ENCODE measurements at places on chromosomes 6 and 20.

DNA sequence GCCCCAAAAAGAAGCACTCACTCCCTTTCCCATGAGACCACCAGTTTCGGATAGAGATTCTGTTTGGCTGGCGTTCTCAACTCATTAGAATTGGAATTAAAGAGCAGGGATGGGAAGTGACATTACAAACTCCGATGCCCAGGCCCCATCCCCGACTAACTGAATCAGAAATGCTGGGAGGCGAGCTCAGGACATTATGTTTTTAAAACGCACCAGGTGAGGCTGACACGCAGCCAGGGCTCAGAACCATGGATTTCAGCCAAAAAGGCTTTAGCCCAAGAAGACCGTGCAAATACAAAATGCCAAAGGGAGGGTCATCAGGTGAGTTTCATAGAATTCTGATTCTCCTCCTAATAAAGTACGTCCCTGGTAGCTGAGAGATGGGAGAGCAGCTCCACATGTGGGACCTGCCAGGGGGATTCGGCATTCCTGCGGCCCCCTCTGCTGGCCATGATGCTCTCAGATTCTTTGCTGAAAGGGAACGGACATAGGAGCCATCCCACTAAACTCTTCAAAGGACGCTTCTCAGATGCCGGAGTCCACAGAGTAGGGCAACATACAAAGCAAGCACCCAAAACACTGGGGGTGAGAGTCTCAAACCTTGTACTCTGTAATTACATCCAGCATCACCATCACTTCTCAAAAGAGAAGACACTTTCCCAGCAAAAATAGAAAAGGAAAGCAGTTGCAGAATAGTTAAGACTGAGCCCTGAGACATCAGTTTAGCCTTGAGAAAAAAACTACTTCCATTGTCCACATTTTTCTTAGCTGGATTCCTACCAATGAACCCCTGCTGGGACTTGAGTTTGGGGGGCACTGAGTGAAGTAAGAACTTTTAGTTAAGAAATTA is 205.2 kb downstream of the BMP7 start:
- DNase-seq: no peak

DNA sequence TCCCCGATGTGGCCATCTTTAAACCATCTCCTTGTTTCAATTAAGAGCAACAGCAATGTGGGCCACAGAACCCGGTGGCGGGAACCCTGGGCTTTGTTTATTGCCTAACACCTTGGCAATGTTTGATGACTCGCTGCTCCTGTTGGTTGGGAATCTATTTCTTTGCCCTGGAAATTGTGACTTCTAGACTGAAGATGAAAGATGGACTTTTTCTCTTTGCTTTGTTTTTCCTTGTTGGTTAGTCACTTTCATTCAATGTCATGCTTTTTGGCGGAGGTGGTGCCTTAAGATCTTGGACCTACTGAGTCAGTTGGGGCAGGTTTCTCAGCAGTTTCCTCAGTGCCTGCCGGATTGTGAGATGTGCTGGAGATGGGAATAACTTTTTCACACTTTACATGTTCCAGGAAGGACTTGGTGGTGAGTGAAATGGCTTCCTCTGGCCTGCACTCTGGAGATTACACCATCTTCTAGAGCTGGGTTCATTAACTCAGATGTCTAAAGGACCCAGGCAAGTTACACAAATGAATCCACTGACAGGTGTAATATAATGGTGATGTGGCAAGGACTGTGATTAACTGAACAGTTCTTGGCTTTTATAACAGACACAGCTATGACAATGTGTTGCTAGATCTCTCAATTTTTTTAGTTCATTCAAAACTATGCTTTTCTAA is 56.3 kb downstream of the TSHZ2 start:
- no peak for DNase-seq

DNA sequence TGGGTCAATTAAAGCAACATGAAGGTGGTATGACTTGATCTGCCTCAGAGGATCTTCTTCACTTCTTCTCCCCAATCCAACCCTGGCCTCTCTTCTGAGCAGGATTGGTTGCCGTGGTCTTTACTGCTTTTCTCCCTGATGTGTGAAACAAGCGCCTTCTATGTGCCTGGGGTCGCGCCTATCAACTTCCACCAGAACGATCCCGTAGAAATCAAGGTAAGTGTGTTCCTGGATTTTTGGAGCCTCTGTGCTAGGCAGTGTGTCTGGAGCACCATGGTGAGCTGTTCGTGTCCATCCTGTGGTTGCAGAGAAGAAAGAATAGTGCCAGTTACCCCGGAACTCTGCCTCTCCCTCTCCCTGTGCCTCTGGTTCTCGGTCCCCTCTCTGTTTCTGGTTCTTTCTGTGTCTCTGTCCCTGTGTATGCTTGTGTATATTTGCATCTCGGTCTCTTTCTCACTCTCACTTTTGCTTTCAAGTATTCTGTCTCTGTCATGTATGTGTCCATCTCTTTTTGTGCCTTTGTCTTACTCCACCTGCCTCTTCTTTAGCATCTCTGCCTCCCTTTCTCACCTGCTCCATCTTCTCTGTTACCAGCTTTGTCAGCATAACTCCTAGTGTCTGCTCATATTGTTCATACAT is 23.5 kb downstream of the TM9SF4 start:
- no peak for DNase-seq

GRCh38 chr6:157223021-157223430 is 100.3 kb downstream of the TMEM242 start:
- DNase-seq: no peak

GRCh38 chr6:22596011-22596410 is 26.6 kb downstream of the HDGFL1 start:
- no peak for DNase-seq
